ENCODE measurements at places on chromosomes 2 and 18. TPM values are rescaled to one million over a fixed set of nuclear protein-coding genes. Genes with fewer than 3 reads are reported as not detected.

ASB18 gene
- total RNA-seq: 19.3 TPM

GALR1 gene
- total RNA-seq: not detected

SIX3 gene
- not detected for total RNA-seq

KIF1A gene
- total RNA-seq: 25.8 TPM

CYRIA gene
- 11.3 TPM for total RNA-seq

IL1RN gene
- total RNA-seq: 0.99 TPM

WNT6 gene
- 1.00 TPM for total RNA-seq

FRZB gene
- 2.3 TPM for total RNA-seq

KIAA2012 gene
- not detected for total RNA-seq

ACTG2 gene
- total RNA-seq: 10.5 TPM

LRRC30 gene
- not detected for total RNA-seq
